Kidney epithelial cell (primary cell): ENCODE measurements at places on chromosomes 12 and 14.

GRCh38 chr12:117494833-117495655 is 133.6 kb upstream of the NOS1 start:
- DNase-seq: no peak

DNA sequence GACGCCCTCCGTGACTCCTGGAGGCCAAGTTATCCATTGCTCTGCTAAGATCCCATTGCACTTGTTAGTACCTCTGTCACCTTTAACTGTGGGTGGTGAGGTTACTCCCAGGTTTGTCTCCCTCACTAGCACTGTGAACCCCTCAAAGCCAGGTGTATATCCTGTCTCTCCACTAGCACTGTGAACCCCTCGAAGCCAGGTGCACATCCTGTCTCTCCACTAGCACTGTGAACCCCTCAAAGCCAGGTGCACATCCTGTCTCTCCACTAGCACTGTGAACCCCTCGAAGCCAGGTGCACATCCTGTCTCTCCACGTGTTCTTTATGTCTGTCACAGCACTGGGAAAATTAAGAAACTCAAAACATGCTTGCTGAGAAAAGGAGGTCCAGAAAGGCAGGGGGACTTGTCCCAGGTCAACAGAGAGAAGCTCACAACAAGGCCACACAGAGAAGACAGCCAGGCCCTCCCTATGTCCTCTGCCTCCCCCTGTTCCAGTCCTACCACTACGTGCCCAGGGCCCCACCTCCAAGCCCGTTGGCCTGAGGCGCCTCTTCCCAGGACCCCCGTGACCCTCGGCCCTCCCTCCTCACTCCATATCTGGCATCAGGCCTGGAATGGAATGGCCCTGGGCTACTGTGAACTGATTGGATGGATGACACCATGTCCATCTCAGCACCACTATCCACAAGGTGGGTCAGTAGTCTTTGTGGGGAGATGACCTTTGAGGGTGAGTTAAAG is 26.4 kb upstream of the FKBP4 start:
- DNase-seq: no peak

GRCh38 chr14:74034572-74034971 is 15.4 kb downstream of the BBOF1 start:
- no peak for DNase-seq

- no peak for DNase-seq
Measured at GRCh38 chr12:11397366-11397765, 2.0 kb upstream of the PRB2 start.

GRCh38 chr12:4240161-4240783 is 33.3 kb upstream of the CCND2 start:
- DNase-seq: no peak

- DNase-seq: peak; percentile 18
Measured at GRCh38 chr12:5907807-5908206, 37.3 kb downstream of the ANO2 start.

GRCh38 chr12:75177997-75178396 is 31.6 kb downstream of the KCNC2 start:
- peak; percentile 93 for DNase-seq

DNA sequence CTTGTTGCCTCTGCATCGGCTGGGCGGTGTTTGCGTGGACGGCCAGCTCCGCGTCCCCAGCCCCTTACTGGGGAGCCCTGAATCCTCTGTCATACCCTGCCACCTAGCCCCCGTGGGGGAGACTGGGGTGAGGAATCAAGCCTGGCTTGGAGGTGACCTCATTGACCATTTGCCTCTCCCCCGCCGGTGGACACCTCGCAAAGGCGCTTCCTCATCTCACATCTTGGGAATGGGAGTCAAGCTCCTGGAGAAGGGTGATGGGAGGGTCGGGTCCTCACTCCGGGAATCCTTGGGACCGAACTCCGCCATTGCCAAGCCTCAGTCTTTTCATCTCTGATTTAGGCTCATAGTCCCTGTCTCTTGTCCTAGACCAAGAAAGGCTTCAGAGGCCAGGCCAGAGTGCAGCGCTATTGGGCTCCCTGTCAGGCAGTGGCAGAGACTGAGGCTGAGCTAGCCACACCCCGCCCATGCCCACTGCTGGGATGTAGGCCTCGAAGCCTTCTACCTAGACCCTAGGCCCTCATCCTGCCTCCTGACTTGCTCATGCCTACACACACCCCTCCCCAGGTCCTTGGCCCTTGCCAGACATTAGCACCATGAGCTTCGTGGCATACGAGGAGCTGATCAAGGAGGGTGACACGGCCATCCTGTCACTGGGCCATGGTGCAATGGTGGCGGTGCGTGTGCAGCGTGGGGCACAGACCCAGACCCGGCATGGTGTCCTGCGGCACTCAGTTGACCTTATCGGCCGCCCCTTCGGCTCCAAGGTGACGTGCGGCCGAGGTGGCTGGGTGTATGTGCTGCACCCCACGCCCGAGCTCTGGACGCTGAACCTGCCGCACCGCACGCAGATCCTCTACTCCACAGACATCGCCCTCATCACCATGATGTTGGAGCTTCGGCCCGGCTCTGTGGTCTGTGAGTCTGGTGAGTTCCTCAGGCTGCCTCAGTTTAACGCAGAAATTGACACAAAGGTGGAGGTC is 678 bp downstream of the TRMT61A start:
- no peak for DNase-seq

DNA sequence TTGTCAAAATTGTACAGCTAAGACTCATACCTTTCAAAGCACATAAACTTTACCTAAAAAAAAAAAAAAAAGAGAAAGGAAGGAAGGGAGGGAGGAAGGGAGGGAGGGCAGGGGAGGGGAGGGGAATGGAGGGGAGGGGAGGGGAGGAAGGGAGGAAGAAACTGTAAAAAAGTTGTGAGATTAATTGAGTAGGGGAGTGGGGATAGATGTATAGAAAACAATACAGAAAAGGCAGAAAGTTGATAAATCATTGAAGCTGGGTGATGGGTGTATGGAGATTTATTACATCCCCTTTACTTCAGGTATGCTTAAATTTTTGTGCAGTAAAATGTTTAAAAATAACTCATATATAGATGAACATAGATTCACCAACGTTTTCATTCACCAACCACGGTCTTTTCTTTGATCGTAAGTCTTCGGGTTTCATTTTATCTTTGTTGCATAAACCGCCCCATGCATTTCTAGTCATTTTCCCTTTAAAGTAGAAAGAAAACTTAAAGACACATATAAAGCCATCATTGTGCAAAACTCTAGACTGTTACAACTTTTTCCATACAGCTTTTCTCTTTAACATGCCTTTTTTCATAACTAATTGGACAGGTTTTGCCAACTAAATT is 191.2 kb upstream of the KRR1 start:
- no peak for DNase-seq

DNA sequence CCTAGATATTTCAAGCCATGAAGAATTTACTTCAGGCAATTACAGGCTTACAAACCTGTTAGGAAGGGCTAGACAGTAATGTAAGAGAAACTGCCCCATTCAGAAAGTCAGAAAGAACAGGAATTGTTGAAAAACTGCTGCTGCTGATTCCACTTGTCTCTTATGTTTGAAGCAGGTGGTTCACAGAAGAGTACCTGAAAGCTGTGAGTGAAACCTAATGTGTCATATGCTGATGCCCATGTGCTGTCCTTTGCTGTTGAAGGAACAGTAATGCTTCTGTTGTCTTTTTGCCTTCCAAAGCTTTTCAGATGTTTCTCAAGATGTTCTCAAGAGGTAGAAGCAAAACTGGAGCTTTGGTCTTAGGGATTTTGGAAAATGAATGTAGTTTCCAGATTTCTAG is 39.0 kb downstream of the MNAT1 start:
- no peak for DNase-seq

- DNase-seq: no peak
Measured at GRCh38 chr14:28755884-28756268, 10.7 kb upstream of the FOXG1 start.

DNA sequence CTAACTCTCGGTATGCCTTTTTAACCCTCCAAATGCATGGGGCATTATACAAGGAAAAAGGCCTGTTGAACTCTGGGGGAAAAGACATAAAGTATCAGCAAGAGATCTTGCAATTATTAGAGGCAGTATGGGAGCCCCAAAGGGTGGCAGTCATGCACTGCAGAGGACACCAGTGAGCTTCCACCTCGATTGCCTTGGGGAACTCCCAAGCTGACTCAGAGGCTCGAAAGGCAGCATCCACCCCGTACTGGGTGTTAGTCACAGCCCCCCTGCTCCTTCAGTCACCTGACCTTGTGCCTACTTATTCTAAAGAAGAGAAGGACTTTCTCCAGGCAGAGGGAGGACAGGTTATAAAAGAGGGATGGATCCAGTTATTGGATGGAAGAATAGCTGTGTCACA is 781.4 kb upstream of the TMEM132C start:
- peak; percentile 73 for DNase-seq

- no peak for DNase-seq
Measured at GRCh38 chr12:76026643-76027063, 4.9 kb downstream of the PHLDA1 start.

GRCh38 chr12:48602192-48602989 is 32.5 kb upstream of the LALBA start:
- no peak for DNase-seq

GRCh38 chr14:102015045-102015685 is 50.8 kb downstream of the DYNC1H1 start:
- no peak for DNase-seq

DNA sequence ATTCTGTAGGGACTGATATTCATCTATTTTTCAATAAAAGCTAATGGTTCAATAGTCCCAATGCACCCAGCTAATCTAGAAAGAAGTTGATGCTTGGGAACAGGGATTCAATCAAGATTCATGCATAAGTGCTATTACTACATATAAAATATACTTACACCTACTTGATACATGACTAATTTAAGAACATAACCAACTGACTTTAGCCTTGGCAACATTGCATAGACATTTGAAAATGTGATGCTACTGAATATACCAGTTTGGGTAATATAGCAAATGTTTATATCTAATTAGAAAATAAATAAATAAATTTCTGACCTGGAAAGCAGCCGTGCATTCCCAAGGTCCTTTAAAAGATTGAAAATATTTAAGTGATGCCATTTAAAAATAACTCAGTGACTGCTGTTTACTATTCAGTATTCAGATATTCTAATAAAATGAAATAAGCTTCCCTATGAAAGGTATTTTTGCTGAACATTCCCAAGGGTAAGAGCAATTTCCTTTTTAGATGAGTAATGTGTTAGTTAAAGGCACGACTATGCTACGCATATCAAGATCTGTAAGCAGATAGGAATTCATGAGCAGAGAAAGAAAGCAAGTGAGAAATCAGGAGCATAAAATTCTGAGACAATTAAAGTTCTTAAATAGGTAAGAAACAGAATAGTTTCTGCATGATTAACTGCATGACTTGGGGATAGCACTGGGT is 160.6 kb upstream of the SYT1 start:
- peak; percentile 77 for DNase-seq

DNA sequence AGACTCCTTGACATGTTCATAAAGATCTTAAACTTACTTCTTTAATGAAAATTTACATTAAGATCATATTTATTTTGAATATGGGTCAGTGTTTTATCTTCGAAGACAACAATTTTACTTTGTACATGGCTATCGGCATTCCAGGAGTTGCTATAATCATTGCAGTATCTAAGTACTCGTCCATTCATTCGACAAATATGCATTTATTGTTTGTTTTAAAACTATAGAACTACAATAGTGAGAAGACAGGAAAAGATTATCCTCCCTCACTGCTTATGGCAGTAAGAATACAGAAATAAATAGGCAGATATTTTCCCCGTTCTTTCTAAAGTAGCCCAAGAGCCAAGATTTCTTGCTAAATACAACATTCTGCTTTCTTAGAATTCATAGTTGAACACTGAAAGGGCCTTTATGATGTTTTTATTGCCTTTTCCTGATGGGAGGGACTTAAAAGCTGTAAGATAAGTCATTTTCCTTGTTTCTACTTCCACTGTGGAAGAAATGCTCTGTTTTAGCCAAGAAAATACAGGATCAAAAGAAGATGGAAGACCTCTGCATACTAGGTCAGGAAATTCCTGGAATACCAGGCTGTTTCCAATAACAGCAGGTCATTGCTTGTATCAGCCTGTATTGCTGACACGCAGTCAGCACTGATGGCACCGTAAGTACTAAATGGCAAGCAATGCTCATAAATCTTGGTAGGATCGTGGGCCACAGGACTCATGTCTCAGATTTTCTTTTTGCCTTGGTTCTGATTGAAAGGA is 521.0 kb upstream of the ATP2B1 start:
- no peak for DNase-seq

GRCh38 chr12:15372352-15372751 is 50.0 kb downstream of the PTPRO start:
- DNase-seq: no peak

GRCh38 chr12:79115743-79116142 is 251.2 kb downstream of the SYT1 start:
- no peak for DNase-seq

- no peak for DNase-seq
Measured at GRCh38 chr12:26131936-26132335, 7.1 kb upstream of the BHLHE41 start.

DNA sequence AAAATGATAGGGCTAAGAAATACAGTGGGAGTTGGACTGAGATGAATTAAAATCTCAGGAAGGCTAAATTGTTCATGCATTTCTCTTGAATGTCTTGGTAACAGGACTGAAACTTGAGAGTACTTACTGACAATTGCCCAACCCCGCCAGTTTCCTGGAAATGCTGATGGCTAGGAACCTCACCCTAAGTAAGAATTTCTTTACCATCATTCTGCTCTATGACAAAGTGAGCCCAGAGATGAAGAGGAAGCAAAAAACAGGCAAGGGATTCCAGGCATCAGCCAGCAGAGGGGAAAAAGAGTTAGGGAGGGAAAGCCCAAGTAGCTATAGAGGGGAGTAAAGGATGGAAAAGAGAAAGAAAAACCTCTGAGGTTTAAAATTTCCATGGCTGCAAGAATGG is 397.7 kb downstream of the MDGA2 start:
- no peak for DNase-seq

DNA sequence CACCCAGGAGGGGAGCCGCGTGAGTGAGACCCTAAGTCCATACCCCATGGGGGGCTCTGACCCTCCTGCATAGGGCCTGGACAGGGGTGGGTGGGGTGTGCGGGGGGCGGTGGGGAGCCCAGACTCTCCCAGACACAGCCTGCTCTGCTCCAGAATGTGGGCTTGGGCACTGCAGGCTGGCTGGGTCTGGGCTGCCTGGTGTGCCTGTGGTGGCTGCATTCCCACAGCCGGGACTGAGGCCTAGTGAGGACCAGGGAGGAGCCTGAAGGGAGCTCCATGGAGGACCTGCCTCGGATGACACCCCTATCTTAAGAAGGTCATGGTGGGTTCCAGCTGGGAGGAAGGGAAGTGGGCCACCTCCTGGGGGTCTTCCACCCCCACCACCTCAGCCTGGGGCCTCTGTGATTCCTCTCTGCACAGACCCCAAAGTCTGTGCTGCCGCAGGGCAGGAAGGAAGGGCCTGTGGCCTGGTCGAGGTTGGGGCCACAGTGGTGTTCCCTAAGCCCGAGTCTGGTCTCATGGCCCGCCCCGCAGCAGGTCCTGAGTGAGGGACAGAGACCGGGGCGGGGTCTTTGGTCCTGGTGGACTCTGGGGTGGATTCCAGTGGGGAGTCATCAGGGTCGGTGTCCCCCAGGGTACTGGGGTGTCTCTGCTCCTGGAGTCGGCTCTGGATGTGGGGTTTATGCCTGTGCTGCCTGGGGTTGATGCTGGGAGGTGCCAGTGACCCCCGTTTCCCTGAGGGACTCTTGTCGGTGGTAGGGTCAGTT is 392.3 kb downstream of the TMEM121 start:
- DNase-seq: no peak
